ENCODE measurements at places on chromosomes 5 and 9.
A peak's percentile ranks its signal among the peaks of the same experiment; 100 is the strongest.

DNA sequence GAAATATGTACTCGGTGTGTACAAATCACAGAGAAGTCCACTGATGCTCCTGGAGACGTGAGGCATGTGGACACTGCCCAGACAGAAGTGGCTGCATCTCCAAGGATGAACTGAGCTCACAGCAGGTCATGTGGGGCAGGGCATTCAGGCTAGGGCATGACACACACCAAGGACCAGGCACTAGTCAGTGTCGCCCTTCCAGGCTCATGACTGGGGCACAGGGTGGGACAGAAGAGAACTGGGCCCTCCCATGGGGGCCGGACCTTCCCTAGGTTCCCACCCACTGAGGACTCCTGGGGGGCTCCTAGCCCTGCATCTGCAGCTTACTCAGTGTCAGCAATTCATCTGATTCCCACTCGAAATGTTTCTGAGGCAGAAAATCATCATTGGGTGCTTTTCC, 256.8 kb upstream of the IRX4 start:
- DNase-seq, result no peak

DNA sequence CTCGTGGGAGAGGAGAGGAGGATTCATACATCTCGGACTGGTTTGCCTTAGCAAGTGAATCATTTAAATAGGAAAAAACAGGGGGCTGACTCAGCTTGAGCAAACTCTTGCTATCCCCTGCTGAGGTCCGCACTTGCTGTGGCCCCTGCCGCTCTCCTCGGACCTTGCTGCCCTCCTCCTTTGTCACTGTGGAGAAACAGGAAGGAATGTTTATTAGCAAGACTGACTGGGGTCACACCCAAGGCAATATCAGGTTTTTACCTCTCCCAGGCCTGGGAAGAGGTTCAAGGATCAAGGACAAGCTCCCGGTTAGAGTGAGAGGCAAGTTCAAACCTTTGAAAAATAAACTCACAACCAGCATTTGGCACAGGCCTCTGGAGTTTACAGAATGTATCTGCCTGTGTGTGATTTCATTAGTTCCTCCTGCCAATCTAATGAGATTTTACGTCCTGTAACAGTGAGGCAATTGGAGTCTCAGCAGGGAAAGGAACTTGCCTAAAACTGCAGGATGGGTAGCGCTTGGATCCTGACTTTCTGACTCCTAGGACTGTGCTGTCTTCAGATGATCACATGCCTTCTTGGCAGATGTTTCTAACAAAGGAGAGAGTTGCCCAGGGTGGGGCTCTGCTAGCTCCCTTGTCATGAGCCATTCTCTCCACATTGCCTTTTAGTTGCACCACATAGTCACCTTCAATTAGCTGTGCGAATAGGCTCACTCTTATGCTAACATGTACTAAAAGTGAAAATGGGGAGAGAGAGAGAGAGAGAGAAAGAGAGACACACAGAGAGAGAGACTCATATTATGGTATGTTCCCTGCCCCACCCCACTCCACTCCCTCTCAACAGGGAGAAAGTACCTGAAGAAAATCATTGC, 108.6 kb upstream of the CDKN2B start:
- DNase-seq, result no peak

GRCh38 chr9:118984607-118985006, 384.6 kb downstream of the BRINP1 start:
- no peak for DNase-seq

DNA sequence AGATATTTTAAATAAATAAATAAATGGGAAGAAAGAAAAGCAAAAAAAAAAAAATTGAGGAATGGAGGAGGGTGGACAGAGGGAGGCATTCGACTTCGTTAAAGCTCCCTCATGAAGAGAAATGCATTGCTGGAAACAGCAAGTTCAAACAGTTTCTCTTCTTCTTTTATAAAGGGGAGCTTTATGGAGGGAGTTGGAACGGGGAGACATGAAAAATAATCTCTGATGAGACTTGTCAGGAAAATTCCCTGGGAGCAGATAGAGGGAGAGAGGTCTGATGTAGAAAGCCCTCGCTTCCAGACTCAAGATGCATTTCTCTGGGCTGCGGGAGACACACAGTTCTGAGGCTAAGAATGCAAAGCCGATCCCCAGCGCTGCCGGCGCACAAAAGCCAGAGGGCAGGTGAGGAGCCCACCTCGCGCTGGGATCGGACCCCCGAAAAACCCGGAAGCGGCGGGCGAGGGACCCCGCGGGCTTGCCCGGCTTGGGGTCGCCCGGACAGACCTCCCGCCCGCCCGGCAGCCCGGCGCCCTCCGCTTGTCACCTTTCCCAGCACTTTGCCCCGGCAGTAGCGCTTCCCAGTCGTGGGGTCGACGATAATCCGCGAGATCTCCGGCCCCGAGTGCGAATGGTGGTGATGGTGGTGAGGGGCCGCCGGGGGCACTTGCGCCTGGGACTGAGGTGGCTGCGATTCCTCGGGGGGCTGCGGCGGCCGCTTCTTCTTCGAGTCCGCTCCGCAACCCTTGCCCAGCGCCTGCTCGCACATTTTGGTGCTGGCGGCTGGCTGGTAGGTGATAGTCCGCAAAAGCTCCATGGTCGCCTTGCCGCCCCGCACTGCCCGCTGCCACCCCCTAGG, 512 bp downstream of the PLK2 start:
- peak; percentile 1 for DNase-seq

GRCh38 chr5:169538944-169539343, 44.6 kb upstream of the SPDL1 start:
- DNase-seq, result no peak

- DNase-seq, result no peak
Measured at GRCh38 chr5:158832096-158832685, 267.5 kb downstream of the EBF1 start.

DNA sequence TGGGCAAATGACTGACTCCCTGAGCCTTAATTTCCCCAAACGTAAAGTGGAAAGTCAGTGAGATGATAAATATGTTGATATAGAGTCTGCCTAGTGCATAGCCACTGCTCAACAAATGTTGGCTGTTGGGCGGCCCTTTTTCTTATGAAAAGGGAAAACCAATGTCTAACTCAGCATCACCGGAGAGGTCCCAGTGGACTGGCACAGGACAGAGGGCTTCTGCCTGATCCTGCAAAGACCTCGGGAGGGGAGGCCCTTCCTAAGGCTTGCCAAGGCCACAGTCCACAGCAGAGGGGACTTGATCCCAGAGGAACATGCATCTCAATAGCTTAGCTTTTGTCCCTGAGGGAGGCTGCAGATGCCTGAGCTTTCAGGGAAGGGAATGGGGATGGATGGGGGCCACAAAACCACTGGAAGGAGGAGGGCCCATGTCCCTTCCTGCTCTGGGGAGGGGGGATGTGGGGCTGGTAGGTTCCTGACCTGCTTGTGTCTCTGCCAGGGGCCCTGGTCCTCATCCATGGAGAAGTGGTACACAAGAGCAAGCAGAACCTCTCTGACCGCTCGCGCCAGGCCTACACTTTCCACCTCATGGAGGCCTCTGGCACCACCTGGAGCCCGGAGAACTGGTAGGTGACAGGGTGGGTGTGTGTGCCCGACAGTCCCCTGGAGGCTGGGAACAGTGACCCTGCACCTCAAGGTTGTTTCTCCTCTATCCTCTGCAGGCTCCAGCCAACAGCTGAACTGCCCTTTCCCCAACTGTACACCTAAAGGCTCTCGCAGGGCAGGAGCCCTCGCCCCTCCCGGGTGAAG, 6.3 kb downstream of the DOLK start:
- DNase-seq, result no peak

DNA sequence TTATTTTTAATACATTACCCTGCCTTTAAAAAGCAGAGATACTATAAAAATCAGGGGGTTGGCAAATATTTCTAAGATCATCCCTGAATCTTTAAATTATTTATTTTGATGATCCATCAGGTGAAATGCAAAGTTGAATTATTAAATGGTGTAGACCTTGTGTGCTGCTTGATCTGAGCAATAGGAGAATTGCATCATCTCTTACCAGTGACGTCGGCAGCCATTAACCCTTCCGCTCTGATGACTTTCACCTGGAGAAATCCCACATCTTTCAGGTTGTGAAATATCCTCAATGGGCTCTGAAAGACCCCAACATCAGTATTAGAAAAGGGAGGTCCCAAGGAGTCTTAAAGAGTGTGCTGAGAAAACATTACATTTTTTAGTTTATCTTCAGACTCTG, 270.2 kb downstream of the SLF1 start:
- no peak for DNase-seq

DNA sequence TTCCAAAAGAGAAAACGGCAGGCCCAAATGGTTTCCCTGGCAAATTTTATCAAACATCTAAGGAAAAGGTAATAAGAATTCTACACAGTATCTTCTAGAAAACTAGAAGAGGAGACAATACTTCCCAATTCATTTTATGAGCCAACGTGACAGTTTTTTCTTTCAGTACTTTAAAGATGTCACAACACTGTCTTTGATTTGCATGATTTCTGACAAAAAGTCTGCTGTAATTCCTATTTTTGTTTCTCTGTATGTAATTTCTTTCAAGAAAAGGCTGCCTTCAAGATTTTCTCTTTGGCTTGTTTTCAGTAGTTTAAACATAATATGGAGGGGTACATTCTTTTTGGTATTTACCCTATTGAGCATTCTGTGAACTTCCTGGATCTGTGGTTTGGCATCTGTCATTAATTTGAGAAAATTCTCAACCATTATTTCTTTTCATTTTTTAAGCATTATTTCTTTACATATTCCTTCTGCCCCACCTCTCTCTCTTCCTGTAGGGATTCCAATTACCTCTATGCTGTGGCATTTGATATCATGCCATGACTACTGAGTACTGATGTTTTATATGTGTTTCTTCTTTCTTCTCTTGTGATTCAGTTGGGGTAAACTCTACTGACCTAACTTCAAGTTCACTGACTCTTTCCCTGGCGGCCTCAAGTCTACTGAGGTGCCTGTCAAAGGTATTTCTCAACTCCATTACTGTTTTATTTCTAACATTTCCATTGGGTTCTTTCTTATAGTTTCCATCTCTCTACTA, 32.2 kb downstream of the ANKS6 start:
- DNase-seq, result no peak

DNA sequence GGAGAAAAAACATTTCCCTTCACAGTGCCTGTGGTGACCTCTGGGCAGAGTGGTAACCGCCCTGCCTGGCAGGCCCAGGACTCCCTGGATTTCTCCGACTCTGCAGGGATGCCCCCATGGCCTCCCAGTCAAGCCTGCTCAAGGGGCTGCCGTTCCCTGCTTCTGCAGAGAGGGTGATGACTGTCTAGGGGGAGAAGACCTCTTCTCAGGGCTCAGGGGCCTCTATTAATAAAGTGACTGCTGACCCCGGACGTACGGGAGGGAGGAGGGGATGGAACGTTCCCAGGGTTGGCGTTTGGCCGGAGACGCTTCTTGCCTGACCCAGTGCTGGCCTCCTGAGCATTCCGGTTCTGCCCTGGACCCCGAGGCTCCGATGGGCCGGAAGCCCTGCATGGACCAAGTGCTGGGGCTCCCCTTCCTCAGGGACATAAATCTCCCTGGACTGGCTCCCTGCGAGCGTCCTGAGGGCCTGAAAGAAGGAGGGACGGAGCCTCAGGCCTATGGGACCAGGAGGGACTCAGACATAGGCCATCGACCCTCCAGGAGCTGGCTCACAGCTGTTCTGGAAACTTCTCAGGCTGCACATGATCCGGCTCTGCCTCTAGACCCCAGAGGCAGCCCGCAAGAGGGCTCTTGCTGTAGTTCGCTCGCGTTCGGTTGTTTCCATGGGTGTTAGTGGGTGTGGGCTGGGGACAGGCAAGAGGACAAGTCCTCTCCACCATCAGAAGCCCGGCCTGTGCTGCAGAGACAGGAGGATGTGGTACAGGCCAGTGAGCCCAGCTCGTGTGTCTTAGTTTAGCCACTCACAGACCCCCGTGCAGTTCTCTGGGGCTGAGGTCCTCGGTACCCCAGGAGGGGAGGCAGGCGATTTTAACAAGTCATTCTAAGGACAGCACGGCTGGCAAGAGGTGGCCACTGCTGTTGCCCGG, 8.1 kb upstream of the RNU6ATAC start:
- no peak for DNase-seq

DNA sequence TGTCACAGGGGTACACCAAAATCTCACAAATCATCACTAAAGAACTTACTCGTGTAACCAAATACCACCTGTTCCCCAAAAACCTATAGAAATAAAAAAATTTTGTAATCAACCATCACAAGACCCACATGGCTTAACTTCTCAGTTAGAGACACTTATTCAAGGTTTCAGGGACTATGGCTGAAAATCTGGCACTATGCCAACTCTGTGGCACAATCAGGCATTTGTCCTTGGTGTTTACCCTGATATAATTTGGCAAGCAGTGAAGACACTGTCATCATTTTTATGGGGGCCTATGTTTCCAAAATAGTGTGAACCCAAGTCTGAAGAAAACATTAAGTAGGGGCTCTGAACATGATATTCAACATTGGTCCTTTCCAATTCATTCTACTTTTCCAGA, 59.0 kb downstream of the ZNF622 start:
- DNase-seq, result no peak

GRCh38 chr5:142597546-142598337, 88.1 kb downstream of the FGF1 start:
- peak; percentile 13 for DNase-seq

GRCh38 chr9:38337706-38338264, 54.7 kb upstream of the ALDH1B1 start:
- DNase-seq, result no peak

GRCh38 chr5:22728610-22729009, 124.5 kb downstream of the CDH12 start:
- DNase-seq, result no peak

DNA sequence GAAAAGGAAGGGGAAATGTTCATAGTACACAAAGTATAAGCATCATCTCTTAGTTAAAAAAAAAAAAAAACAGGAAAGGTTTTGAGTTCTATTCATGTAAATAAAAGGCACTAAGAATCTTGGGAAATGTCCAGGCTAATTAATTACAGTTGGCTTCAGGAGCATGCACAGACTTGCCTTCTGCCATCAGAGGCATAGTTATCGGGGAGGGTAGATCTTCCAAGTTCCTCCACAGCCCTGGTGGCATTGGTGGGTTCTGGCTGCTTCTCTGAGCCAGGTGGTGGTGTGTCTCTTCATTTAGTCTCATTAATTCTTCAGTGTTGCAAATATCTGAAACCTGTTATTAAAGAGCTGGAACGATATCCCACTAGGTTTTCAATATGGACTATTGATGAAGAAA, 85.2 kb downstream of the TMEM252 start:
- DNase-seq, result no peak

GRCh38 chr9:4796988-4797853, 4.5 kb downstream of the RCL1 start:
- DNase-seq, result peak; percentile 11

GRCh38 chr5:149802008-149802680, 72.0 kb downstream of the PPARGC1B start:
- no peak for DNase-seq

DNA sequence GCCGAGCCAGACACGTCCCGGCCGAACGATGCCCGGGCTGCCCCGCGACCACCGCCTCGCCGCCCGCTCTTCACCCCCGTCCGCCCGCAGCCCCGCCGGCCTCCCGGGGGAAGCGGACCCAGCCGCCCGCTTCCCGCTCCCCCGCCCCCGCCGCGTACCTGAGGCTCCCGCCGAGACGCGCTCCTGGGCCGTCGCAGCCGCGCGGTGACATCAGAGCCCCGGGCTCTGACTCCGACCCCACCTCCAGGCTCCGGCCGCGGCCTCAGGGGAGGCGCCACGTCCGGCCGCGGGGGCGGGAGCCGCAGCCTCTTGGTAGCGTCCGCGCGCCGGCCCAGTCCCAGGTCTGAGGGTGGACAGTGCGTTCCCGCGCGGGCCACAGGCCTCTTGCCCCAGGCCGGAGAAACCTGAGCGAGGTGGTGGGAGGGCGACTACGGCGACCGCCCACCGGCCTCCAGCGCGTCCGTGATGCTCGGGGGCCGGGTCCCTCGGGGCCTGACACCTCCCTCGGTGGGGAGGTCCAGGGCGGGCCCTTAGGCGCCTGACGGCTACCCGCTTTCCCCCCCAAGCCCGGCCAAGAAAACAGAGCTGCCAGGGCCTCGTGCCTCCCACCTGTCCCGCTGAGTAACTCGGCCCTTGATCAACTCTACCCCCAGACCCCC, at the start of gene SHROOM1:
Gene SHROOM1 (minus strand): TSS at position 212 of the 659 bp plus-strand sequence. CDS start 4,507 bp downstream, outside the sequence.
- no peak for DNase-seq

All from stimulated activated CD4-positive, alpha-beta T cell treated with anti-CD3 and anti-CD28 coated beads, Interleukin-15, amount 100 ng/mL, for 48 hours (primary cell).